Fibroblast of skin of left biceps (primary cell): ENCODE measurements at places on chromosomes 16 and 17.

GRCh38 chr16:12150600-12150999 is 174.1 kb downstream of the SNX29 start:
- DNase-seq: no peak

GRCh38 chr16:22198547-22199293 is 7.4 kb upstream of the EEF2K start:
- no peak for DNase-seq

DNA sequence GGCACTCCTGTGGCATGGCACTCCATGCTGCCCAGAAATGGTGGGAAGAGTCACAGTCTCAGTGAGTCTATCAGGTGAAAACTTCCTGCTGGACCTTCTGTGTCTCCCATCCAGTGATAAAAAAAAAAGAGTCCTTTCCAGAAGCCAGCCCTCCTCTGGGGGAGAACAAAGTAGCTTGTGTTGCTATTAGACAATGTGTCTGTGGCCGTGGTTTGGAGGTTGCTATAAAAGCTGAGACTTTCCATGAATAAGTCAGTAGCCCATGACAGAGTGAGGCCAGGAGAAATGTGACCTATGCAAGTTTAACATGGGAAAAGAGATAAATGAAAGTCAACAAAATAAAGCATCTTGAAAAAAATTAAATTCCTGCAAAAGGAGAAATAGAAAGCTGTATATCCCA is 250.7 kb upstream of the MON1B start:
- no peak for DNase-seq

- no peak for DNase-seq
These were observed 124.7 kb downstream of the HS3ST2 start for GRCh38 chr16:22938647-22939046.

DNA sequence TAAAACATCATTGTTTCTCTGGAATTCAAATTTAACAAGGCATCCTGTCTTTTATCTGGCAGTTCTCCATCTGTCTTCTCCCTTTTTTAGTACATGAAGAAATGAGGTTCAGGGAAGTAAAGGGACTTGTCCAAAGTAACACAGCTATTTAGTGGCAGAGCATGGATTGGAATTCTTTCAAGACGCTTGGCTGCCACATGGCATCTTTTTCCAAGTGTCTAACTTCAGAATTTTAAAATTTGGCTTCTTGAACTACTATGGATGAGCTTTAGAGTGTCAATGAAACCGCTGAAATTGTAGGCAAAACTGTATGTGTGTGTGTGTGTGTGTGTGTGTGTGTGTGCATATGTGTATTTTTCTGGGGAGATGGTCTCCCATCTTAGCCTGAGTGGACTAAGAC is 5.2 kb upstream of the TMIGD1 start:
- no peak for DNase-seq

DNA sequence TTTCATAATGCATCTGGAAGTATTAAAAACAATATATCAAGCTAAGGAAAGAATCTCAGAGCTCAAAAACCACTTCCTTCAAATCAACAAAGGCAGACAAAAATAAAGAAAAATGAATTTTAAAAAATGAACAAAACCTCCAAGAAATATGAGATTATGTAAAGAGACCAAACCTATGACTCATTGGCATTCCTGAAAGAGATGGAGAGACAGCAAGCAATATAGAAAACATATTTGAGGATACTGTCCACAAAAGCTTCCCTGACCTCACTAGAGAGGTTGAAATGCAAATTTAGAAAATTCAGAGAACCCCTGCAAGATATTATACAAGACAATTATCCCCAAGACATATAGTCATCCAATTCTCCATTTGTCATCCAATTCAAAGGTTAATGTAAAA is 311.3 kb upstream of the SOX9 start:
- DNase-seq: no peak

- DNase-seq: no peak
These were observed 11.6 kb downstream of the CUEDC1 start for GRCh38 chr17:57943645-57944044.

- DNase-seq: no peak
These were observed 10.7 kb downstream of the CYBC1 start for GRCh38 chr17:82439829-82440365.

GRCh38 chr17:49000943-49001342 is 3.8 kb downstream of the IGF2BP1 start:
- peak; percentile 33 for DNase-seq

DNA sequence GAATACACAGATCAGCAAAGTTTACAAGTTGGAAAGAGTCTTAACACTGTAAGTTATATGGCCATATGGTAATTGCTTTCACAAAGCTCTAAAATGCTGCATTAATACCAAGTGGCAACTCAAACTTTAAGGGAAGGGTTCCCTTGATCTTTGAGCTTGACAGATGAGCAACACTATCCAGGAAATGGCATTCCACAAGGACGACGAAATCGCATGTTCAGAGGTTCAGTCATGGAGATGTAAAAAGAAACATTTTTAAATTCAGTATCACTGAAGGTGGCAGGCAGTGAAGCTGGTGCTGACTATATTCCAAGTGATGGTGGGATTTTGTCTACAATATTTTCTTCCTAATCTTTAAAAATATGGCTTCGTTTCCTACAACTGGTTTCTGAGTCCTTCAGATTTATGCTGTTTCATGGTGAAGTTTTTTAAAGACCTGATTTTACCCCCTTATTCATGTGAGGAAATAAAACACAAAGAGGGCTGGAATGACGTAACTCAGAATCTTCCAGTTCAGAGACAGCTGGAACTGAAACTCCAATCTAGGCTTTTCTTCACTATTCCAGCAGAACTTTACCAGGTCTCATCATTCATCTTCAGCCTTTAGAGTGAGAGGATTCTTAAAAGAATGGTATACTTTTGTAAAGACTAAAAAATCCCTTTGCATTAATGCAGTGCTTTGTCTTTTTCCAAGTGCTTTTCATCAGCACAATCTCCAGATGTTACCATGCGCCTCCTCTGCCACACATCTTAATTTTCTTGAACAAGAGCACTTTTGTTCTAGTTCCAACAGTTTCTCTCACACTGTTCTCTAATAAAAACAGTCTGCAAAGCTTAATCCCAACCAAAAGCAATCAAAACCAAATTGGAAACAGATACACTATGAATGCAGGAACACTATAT is 20.2 kb downstream of the CHCT1 start:
- no peak for DNase-seq

DNA sequence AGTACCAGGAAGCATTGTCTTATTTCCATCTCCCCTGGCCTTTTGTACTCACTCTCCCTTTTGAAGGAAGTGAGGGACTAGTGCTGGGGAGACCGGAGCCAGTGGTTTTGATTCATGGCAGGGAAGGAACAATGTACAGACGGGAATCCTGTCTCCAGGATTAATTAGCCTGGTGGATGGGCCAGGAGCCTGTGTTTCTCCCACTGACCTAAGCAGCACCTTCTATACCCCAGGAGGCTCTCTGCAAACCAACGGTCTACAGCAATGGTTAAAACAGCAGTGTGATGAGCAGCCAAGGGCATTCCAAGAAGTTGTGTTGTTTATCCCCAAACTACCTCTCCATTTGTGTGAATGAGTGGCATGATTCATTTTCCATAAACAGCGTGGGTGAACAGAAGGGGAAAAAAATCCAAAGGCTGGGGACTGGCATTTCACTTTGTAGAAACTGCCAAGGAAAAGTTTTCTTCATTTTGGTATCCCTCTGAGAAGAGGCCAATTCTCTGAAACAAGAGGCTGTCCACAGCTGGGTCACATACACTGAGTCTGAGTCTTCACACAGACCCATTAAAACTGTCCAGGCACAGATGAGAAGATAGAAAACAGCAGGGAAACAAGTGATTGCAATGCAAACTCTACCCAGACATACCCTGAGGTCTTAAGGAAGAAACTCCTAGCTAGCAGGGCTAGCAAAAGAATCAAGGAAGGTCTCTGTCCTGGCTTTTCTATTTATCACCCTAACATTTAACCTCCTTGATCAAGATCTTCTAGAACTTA is 18.1 kb downstream of the ANKFN1 start:
- DNase-seq: no peak

DNA sequence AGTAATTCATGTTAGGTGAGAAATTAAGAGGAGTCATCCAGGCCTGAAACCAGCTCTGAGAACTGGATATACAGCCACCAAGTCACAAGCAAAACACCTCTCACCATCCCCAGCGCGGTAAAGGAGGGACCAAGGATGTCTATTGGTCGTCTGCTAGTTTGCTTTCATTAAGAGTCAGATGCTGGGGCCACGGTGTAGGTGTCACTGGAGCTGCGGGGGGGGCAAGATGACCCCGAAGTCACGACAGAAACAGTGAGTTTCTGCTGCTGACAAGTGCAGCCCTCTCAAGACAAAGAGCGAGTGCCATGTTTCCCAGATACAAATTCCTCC is 790 bp downstream of the NCBP3 start:
- DNase-seq: no peak

GRCh38 chr17:67459985-67460384 is 82.9 kb downstream of the PITPNC1 start:
- DNase-seq: no peak

DNA sequence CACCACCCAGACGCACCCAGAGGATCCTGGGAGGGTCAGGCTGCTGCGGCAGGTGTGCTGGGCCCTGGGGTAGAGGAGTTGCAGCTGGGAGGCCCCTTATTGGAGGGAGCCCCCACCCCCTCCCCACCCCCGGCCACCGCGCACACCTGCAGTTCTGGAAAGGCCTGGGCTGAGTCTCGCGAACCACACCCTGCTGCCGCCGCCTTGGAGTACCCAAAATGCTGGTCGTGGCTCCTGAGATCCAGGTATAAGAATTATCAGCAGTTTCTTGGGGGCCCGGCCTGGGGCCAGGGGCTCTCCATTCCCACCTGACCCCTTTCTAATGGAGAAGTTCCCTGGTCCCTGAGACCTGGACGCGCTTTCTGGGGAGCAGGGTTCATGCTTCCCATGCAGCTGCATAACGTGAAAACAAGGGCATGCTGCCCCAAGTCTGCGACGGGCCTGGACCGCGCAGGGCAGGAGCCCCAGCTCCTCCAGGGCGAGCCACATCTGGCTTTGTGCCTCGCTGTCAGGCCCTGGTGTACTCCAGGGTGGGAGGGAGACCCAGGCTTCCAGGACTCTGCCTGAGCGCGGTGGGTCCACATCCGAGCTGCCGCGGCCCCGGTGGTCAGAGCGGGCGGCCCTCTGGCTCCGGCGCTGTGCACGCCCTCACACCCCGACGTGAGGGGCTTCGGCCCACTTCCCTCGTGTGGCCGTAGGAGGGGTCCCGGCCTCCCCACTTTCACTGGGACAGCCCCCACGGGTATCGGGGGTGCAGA is 7.3 kb upstream of the SNAI3 start:
- DNase-seq: no peak

- no peak for DNase-seq
These were observed 22.2 kb downstream of the HLF start for GRCh38 chr17:55286681-55287589.

DNA sequence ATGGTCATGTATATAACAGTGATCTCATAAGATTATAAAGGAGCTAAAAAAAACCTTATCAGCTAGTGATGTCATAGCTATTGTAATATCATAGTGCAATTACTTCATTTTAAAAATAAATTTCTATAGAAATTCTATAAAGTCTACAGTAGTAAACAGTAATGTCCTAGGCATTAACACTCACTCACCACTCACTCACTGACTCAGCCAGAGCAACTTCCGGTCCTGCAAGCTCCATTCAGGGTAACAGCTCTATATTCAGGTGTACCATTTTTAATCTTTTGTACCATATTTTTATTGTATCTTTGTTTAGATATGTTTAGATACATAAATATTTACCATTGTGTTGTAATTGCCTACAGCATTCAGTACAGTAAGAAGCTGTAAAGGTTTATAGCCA is 524.4 kb upstream of the CDH5 start:
- no peak for DNase-seq

DNA sequence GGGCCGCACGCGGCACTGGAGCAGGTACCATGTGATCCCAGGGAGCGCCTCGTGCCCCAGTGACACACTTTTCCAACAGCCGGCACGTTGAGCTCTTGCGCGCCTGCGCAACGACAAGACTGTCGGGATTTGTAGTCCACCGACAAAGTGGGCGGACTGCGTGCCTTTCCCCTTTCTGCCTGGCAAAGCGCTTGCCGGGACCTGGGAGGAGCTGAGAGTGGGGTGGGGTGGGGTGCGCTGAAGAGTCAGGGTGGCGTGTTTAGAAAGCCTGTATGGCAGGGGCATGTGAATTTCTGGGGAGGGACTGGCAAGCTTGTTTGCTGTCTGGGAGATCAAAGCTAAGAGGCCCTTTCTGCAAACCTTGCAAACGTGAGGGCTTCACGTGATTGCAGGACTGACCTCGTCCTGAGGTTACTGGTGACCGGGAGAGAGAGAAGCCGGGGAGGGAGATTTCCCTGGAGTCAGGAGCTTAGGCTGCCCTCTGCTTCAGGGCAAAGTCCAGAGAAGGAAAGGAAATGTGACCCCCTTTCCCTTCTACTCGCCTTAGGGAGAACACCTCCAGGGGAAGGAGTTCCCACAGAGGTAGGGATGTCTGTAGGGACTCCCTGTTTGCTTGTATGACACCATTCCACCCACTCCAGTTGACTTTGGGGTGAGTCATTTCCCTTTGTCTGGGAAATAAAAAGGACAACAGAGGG is 429 bp upstream of the NR1D1 start:
- DNase-seq: peak; percentile 91

DNA sequence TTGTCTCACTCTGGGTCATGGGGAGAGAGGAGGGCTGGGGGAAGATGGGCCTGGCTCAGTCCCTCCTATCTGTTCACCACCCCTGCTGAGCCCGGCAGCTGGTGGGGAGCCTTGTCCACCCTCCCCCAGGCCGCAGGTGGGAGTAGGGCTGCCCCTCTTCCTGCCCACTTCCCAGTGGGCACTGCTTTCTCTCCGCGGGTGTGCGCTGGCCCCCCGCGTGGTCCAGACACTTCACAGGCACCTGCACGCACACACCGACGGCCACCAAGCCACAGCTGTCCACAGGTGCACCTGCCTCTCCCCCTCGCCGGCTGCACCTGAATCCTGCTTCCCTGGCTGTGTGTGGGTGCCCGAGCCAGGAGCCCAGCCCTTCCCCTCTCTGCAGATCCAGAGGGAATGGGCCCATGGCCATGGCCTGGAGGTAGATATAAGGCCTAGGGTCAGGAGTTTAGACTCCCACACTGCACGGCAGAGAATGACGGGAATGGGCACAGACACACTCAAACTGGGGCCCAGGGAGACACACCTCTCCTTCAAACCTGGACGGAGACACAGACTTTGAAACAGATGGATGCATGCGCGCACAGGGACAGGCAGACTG is 2.0 kb downstream of the NHERF2 start:
- no peak for DNase-seq

GRCh38 chr16:11800382-11800718 is 3.3 kb upstream of the ZC3H7A start:
- no peak for DNase-seq

GRCh38 chr17:65918500-65918899 is 273.4 kb downstream of the CEP112 start:
- DNase-seq: no peak

- no peak for DNase-seq
These were observed at the start of gene CDH8 for GRCh38 chr16:62036101-62036801. TSS of gene CDH8 (minus strand) at chr16:62036438. CDS start at chr16:62021403, 15,035 bp downstream.

GRCh38 chr17:57130708-57131461 is 45.8 kb downstream of the AKAP1 start:
- peak; percentile 26 for DNase-seq
